ENCODE measurements at places on chromosomes 5 and 9.

- no peak for DNase-seq
These were observed 597 bp upstream of the TMEM250 start for GRCh38 chr9:136119061-136119882.

DNA sequence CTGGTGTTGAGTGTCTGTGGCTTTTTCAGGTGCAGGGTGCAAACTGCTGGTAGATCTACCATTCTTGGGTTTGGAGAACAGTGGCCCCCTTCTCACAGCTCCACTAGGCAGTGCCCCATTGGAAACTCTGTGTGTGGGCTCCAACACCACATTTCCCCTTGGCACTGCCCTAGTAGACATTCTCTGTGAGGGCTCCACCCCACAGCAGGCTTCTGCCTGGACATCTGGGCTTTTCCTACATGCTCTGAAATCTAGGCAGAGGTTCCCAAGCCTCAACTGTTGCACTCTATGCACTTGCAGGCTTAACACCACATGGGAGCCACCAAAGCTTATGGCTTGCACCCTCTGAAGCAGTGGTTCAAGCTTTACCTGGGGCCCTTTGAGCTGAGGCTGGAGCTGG is 80.9 kb downstream of the BARX1 start:
- DNase-seq: no peak

DNA sequence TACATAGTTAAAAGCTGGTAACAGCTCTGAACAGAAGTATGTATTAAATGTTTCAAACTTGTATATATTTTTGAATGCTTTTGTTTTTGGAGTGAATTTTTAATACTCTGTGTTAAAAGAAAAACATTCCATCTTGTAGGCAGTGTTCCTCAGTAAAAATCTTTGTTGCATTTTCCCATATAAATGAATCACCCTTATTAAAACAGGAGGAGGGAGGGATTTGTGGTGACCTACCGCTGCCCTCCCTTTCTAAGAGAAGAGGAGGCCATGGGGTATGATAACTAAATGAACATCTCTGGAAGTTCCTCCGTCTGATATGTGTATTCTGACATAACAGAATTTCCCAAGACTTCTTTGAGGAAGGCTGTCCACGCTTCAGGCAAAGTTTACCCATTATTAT is 53.4 kb downstream of the INIP start:
- DNase-seq: no peak

DNA sequence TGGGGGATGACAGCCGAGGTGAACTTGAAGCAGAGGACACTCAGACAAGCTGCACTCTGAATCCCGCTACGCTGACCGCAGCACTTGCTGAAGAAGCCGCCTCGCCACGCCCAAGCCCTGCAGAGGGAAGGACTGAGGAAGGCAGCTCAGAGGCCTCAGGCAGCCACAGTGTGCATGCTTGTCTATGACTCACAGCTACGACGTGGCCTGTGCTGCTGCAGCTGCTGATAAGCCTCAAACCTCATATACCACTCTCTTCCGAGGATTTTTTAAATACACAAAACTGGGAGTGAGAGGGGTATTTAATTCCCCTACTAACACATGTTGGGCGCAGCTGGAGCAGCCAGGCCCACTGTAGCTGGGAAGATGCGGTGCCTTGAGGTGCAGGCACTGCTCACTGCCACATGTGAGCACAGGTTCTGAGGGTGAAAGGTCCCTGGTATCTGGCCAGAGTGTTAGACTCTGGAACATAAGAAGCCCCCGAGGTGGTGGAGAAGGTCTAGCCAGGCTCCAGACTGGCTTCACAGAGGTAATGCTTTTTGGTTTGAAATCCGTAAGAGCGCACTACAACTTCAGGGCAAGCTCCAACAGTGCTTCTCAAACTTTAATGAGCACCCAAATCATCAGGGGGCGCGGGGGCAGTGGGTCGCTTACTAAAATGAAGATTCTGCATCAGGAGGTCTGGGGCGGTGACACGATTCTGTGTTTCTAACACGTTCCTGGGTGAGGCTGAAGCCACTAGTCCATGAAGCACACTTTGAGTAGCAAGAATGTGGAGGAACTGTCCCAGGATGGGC is 196.8 kb downstream of the AUH start:
- peak; percentile 25 for DNase-seq

DNA sequence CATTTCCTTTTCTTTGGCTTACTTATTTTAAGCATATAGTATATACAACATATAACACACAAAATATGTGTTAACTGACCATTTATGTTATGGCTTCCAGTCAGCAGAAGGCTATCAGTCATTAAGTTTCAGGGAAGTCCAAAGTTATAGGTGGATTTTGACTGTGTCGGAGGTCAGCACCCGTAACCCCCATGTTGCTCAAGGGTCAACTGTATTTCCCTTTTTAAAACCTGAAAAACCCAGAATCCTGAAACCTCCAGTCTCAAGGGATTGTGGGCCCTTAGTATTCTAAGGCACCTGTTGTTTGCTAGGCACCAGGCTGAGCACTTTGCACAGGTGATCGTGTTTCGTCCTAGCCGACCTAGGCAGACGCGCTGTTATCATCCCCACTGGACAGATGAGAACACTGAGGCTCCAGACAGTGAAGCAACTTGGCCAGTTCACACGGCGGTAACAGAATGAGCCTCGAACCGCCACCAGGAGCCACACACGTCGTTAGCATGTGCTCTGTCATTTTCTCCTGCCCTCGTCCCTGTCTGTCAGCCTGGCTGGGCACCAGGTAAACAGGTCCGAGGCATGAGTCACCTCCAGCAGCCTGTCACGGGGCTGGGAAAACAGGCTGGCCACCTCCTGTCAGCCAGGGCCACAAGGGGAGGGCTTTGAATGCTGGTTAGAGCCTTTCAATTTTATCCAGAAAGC is 39.9 kb downstream of the DUSP1 start:
- no peak for DNase-seq

- no peak for DNase-seq
These were observed 55.1 kb downstream of the CDK5RAP2 start for GRCh38 chr9:120524863-120525262.

GRCh38 chr5:10559151-10559550 is 4.7 kb upstream of the ANKRD33B start:
- no peak for DNase-seq

GRCh38 chr5:198516-199196 is 7.4 kb downstream of the LRRC14B start:
- no peak for DNase-seq

DNA sequence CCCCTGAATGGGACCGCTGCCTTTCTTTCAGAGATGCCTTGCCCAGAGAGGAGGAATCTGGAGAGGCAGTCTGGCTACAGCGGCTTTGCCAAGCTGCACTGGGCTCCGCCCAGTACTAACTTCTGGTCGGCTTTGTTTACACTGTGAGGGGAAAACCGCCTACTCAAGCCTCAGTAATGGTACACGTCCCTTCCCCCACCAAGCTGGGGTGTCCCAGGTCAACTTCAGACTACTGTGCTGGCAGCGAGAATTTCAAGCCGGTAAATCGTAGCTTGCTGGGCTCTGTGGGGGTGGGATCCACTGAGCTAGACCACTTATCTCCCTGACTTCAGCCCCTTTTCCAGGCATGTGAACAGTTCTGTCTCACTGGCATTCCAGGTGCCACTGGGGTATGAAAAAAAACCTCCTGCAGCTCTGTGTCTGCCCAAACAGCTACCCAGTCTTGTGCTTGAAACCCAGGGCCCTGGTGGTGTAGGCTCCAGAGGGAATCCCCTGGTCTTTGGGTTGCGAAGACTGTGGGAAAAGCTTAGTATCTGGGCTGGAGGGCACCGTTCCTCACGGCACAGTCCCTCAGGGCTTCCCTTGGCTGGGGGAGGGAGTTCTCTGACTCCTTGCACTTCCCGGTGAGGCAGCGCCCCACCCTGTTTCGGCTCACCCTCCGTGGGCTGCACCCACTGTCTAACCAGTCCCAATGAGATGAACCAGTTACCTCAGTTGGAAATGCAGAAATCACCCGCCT is 171.2 kb downstream of the CWC27 start:
- DNase-seq: peak; percentile 41

DNA sequence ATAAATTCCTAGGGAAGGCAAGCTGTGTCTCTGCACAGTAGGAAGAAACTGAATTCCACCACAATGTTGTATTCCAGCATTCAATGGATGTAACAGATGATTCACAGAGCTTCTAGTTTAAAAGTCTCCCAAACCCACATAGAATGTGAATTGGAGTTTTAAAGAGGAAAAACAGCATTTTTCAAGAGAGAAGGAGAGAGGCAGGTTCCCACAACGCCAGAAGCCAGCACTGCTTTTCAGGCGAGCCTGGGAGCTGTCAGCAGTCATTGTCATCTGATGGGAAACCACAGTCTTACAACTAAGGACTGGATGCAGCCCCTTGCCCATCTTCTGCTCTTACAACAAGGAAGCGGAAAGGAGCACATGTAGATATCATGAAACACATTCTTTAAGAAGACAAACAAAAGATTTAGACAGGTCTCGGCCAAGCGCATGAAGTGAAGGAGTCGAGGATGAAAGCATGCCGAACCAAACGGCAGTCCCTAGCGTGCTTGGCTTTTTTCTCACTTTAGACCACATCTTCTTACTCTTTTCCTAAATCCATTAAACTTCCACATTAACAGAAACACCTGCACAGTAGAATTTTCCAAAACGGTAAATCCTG is 638 bp downstream of the DIRAS2 start:
- no peak for DNase-seq

- DNase-seq: no peak
These were observed 27.0 kb downstream of the CCNJL start for GRCh38 chr5:160285316-160285715.

DNA sequence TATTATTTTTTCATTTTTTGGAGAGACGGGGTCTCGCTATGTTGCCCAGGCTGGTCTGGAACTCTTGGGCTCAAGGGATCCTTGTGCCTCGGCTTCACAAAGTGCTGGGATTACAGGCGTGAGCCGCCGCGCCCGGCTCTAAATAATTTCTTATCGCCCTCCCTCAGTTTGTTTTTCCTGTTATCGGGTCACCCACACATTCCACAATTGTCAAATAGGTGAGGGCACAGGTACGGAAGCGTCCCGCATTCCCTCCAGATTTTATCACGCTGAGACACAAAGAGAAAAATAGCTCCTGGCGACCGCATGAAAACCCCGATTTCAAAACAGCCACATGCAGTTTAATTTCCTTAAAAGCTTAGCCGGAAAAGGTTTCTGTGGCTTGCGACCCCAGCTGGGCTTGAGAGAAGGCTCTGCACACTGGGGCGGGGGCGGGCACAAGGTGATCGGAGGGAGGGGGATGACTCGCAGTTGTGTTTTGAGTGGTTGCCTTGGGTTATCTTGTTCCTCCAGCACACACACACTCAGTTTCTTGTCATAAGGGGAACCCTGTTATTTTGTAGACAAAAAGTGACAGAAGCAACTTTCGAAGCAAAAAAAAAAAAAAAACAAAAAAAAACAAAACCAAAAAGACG is 717 bp upstream of the IQGAP2 start:
- DNase-seq: no peak

GRCh38 chr5:114296191-114296590 is 65.7 kb upstream of the KCNN2 start:
- no peak for DNase-seq

DNA sequence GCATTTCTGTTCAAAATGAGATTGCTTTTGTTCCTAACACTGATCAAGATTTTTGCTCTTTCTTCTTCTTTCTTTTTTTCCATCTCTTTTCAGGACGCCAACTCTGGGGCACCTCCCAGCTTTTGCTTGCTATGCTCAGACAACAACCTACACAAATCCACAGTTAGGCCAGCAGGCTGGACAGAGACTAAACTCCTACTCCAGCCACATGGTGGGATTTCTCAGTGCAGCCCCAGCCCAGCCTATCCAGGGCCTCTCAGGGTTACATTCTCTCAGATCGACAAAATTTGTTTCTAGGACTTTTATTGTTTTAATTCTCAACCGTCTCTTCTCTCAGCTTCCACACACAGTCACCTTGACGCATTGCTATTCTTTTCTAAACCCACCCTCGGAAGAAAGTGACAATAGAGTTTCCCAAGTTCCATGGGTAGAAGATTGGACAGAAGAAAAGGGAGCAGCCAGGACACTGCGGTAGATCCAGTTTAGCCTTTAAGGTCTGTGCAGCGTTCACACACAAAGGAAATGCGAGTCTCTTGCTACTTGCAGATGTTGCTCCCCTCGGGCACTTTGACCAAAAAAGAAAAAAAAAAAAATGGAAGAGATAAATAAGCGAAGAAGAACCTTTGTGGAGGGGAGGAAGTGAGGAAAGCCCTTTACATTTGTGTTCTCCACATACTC is 588.6 kb upstream of the GRAMD2B start:
- no peak for DNase-seq

DNA sequence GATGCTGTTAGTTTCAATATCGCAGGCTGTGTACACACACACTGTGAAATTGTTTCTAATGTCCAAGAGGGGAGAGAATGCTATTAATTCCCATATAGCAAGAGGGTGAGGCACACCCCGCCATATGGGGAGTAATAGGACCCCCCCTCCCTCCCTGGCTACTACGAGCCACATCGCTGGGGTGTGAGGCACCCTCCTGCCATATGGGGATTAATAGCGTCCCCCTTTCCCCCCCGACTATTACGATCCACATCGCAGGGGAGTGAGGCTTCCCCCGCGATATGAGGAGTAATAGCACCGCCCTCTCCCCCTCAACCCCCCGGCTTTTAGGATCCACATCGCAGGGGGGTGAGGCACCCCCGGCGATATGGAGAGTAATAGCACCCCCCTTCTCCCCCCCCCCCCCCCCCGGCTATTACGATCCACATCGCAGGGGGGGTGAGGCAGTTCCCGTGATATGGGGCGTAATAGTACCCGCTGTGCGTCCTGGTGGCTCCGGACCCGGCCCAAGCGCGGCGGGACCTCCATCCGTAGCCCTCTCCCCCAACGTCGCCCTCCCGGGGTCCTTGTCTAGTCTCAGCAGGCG is 494 bp upstream of the STK32A start:
- DNase-seq: no peak

- no peak for DNase-seq
These were observed 194.1 kb upstream of the PANK3 start for GRCh38 chr5:168773226-168773625.

GRCh38 chr9:134768332-134768708 is 112.3 kb upstream of the FCN2 start:
- no peak for DNase-seq

GRCh38 chr5:92761585-92761984 is 819.4 kb downstream of the NR2F1-AS1 start:
- DNase-seq: no peak

GRCh38 chr5:43367453-43367852 is 44.7 kb downstream of the CCL28 start:
- DNase-seq: no peak

GRCh38 chr5:31435730-31436129 is 96.2 kb downstream of the DROSHA start:
- DNase-seq: no peak

DNA sequence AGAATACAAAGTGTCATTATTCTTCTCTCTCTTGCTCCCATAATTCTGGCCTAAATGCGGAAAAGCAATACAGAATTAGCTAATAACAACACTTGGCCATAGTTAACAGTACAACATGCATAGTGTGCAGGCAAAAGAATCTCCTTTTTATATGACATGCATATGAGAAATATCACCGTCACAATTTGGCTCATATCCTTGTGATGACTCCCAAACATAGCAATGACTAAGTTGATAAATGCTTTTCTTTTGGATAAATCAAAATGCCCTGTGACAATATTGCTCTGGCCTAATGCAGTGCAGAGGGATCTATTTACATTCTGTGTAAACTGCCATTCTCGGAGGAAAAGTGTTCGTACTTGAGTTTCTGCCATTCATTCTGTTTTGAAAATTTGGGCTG is 121.9 kb upstream of the GHR start:
- no peak for DNase-seq

- DNase-seq: no peak
These were observed 299.7 kb downstream of the CWC27 start for GRCh38 chr5:65068410-65068809.

GRCh38 chr5:170740551-170741205 is 42.8 kb upstream of the GABRP start:
- no peak for DNase-seq

GRCh38 chr5:73443829-73444498 is 4.6 kb downstream of the FOXD1 start:
- DNase-seq: no peak
